B cell (primary cell): ENCODE measurements at places on chromosomes 7 and 10.

DNA sequence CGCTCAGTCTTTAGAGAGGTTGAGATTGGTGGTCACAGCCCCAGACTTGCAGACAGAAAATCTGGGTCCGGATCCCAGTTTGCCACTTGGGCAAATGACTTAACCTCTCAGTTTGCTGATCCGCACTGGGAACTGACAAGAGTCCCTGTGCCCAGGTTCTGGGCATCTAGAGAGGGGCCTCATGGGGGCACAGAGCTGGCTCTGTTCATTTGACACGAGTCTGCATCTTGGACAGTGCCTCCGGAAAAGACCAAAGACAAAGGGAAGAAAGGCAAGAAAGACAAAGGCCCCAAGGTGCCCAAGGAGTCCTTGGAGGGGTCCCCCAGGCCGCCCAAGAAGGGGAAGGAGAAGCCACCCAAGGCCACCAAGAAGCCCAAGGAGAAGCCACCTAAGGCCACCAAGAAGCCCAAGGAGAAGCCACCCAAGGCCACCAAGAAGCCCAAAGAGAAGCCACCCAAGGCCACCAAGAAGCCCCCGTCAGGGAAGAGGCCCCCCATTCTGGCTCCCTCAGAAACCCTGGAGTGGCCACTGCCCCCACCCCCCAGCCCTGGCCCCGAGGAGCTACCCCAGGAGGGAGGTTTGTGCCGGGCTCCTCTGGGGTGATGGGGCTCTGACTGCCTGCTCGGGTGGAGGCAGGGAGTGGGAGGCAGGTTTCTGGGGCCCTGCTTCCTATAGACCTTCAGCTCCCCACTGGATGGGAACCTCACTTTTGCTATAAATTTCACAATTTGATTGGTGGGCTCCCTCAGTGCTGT lies 2.3 kb downstream of the AEBP1 start:
- DNase-seq: no peak

DNA sequence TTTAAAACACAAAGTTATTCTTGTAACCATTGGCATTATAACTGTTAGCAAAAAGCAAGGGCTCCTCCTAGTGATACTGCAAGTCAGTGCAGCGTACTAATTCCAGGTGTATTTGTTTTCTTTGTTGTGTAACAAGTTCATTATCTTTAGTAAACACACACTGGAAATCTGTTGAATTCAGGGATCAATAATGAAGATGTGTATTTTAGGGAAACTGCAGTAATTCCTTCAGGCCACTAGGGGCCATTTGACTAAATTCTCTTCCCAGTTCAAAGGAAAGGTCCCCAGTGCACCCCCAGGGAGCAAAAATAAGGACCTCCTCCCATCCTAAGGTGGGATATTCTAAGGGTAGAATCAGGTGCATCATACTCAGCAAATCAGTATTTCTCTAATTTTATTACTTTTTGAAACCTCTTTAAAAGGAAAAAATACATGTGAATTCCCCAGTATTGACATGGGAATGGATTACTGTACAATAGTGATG lies 158.6 kb upstream of the LYZL1 start:
- no peak for DNase-seq

DNA sequence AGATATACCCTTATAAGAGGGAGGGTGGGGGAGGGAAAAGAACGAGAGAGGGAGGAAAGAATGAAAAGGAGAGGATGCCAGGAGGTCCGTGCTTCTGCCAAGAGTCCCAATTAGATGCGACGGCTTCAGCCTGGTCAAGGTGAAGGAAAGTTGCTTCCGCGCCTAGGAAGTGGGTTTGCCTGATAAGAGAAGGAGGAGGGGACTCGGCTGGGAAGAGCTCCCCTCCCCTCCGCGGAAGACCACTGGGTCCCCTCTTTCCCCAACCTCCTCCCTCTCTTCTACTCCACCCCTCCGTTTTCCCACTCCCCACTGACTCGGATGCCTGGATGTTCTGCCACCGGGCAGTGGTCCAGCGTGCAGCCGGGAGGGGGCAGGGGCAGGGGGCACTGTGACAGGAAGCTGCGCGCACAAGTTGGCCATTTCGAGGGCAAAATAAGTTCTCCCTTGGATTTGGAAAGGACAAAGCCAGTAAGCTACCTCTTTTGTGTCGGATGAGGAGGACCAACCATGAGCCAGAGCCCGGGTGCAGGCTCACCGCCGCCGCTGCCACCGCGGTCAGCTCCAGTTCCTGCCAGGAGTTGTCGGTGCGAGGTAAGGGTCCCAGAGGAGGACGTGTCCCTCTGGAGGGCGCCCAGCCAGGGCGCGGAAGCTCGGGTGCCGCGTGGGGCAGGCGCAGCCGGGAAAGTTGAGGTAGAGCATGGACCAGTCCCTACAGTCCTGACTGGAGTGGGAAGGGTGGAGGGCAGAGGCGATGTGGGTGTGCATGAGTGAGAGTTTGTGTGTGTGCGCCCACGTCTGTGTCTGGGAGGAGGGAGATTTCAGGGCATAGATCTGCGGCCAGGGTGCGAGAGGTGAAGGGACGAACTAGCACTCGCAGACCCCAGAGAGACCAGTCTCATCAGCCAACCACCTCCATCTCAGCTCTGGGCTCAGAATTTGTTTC lies 844 bp downstream of the GRM3 start:
- no peak for DNase-seq

- no peak for DNase-seq
Observed at GRCh38 chr10:17980846-17981565, 29.3 kb downstream of the SLC39A12 start.

GRCh38 chr10:98262571-98262970 lies 5.4 kb downstream of the LOXL4 start:
- peak; percentile 40 for DNase-seq

DNA sequence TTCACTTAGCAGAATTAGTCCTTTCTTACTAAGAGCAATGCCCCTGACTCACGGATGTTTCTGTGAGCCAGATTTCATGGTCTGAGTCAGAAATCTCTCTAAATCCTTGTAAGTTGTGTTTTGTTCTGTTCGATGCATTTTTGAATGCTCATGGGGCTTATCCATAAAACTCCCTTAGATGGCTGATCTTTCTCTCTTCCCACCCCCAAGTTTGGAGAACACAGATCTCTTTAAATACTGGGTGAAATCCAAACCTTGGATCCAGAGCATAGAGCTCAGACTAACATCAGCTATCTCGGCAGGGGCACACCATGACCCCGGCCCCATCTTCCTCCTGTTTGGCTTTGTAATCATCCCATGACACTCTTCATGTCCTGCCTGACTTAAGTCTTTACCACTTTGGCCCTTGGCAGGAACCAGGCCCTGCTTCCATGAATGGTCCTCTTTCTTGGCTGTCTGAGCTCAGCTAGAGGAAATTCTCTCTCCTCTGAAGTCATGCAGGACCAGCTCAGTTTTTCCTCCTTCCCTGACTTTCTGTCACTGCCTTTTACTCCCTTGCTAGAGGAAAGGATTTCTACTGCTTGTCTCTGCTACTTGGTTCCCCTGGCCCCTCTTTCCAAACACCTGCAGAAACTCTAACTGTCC lies 120.4 kb upstream of the RAB11FIP2 start:
- DNase-seq: no peak
